ENCODE measurements at places on chromosomes 7 and 10. TPM values are rescaled to one million over a fixed set of nuclear protein-coding genes. Genes with fewer than 3 reads are reported as not detected.

DNA sequence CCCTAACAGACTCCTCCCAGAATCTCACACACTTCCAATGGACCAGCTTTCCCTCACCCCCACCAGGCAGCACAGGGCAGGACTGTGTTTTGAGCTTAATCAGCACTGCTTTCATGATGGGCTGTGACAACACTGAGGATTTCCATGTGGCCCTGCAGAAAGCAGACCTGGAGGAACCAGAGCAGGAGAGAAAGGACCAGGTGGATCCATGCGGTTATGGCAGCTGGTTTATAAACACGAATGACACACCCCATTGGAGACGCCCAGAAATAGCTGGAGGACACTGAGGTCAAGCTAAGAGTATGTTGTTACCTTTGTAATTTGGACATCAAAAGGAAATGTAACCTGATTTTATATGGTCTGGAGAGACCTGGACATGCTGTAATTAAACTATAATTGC is 31.7 kb upstream of the HERPUD2 start:
- H3K27me3 ChIP-seq, result no peaks in the 10 kb centered on the region
- no peaks in the 10 kb centered on the region for H3K36me3 ChIP-seq
- H3K4me1 ChIP-seq, result no peaks in the 10 kb centered on the region

- H3K27ac ChIP-seq, result no peak overlapping the region
- DNase-seq, result peak; percentile 70
- H3K4me1 ChIP-seq, result peaks cover 13% of the 10 kb centered on the region
- peaks cover 57% of the 10 kb centered on the region for H3K27me3 ChIP-seq
- H3K36me3 ChIP-seq, result no peaks in the 10 kb centered on the region
Observed at GRCh38 chr7:108454674-108455550, 1.3 kb downstream of the NRCAM start.

GRCh38 chr10:1377740-1378397 is 321.7 kb downstream of the WDR37 start:
- no peak overlapping the region for H3K4me3 ChIP-seq
- H3K27me3 ChIP-seq, result no peaks in the 10 kb centered on the region
- H3K36me3 ChIP-seq, result no peaks in the 10 kb centered on the region
- peaks cover 20% of the 10 kb centered on the region for H3K4me1 ChIP-seq

The PTPRZ1 gene
- 230 TPM for total RNA-seq

The ZNF503 gene
- total RNA-seq, result not detected
